NCI-H1436 (cell line): ENCODE measurements at places on chromosomes 11 and 22.

DNA sequence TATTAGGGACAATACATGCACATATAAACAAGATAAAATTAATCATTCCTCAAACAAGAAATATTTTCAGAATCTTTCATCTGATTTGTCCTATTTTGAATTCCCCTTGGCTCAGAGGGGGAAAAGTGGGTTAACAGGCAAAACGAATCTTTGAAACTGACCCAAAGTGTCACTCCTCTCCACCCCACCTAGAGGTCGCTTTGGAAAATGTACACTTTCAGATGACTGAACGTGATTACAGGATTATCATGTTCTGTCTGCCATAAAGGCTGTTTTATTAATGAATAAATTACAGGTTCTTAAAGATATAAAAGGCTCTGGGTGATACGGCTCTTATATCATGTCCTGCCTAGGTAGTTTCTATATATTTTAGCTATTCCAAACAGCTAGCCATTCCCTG is 1735.0 kb downstream of the LRRC4C start:
- DNase-seq: no peak

- no peak for DNase-seq
Measured at GRCh38 chr11:67586568-67587250, 3.1 kb downstream of the GSTP1 start.

- no peak for DNase-seq
Measured at GRCh38 chr22:50326225-50326955, 422 bp downstream of the DENND6B start.

DNA sequence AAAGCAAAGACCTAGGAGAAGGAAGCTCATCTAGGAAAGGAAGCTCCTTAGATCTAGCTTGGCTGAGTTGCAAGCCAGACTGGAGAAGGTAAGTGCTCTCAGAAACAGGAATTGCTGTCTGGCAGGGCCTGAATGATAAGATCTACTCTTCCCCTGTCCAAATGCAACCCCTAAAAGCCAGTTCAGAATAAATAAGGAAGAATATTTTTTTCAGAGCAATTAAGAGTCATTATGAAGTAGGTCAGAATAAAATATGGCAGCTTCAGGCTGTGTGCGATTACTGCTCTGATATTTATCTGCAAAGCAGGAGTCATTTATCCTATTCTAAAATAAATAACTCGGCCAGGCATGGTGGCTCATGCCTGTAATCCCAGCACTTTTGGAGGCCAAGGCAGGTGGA is 82.1 kb downstream of the PIWIL4 start:
- no peak for DNase-seq

DNA sequence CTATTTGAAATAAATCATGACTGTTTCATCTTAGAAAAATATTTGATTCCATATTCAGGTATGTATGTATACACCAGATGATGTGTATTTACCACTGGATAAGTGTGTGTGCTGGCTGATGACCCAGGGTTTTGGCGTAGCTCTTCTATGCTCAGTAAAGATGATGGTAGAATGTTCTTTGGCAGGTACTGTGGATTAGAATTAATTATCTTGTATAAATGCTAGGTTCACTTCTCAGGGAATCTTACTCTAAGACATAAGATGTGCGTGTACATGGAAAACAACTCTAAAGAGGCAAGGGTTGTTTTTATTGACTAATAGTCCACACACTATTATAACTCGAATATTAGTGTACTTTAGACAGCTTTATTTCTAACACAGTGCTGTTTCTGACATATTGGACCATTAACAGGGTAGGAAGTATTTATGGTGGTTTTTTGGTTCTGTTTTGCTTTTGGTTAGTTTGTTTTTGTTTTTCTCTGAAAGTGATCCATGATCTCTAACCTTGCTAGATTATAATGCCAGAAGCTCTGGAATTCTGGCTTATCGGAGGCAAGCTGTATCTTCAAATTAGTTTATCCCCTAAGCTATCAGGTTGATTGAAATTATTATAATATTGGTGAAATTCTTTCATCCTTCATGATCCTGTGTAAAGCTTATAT is 1.0 kb upstream of the HBG1 start:
- DNase-seq: no peak

- DNase-seq: peak; percentile 9
Measured at GRCh38 chr11:72848846-72849466, 34.7 kb downstream of the ATG16L2 start.

- no peak for DNase-seq
Measured at GRCh38 chr11:113436672-113437252, 38.4 kb downstream of the DRD2 start.

DNA sequence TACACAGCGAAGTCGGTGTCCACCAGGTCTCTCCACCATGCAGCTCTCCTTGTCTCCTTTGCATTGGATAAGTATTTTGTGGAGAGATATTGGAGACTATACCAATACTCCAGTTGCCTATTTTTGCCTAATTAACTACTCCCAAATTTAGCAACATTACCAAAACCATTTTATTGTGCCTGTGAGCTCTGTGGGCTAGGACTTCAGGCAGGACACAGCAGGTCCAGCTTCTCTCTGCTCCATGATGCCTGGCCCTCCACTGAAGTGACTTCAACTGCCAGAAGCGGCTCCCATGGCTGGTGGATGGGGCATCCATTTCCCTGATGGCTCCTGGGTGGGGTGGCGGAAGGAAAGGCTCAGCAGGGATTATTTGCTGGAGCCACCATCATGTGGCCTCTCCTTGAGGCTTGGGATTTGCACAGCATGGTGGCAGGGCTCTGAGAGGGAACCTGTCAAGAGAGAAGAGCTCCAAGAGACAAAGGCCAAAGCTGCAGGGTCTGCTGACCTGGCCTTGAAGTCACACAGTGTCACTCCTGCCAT is 36.9 kb upstream of the MAPK1 start:
- no peak for DNase-seq

DNA sequence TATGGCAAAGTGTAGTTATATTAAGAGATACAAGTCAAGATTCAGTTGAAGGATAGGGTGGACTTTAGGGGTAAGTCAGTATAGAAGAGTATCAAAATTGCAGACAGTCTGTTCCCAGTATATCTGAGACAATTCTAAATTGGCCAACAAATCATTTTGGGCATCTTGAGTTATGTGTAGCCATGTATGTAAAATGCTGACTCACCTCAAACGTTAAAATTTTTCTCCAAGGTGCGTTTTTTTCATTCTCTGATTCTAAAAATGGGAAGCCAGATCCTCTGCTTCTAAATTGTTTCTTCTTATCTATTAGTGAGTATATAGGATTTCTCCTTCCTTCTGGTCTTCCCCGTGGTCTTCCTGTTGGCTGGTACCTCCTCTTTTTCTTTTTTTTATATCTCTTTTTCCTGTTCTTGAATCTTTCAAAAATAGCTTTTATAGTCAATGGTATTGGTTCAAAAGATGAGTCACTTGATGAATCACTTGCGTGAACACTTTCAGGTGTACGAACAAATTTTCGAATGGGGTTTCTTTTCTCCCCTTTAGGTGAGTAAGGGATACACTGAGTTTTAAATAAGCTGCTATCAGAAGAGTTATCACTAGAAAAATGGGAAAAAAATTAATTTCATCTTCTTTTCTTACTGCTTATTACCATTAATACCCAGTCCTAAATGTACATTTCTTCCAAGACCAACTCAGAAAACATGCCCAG is 3.2 kb downstream of the TAF1D start:
- DNase-seq: no peak

GRCh38 chr11:74948546-74948897 is 369 bp downstream of the XRRA1 start:
- no peak for DNase-seq

DNA sequence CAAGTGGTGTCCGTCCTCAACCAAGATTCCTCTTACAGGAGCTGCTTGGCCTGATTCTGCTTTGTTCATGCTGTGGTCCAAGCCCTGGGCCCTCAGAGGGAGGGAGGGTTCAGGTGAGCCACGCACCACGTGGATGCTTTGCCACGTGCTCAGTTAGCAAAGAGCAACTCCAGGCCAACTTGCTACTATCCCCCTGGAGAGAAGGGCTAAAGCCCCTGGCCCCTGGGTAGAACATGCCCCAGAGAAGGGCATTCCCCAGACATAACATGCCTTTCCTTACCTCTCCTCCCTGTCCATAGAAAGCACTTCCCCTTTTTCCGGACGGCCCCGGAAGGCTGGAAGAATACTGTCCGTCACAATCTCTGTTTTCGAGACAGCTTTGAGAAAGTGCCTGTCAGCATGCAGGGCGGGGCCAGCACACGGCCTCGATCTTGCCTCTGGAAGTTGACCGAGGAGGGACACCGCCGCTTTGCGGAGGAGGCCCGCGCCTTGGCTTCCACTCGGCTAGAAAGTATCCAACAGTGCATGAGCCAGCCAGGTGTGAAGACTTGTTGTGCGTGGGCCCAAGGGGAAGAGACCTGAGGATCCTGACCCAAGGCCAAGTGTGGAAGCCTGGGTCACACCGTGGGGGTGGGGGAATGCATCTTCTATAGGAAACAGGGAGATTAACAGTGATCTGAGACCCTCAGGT is 8.8 kb downstream of the FOXR1 start:
- no peak for DNase-seq
